Cortex of kidney (tissue), 1 donor: ENCODE measurements at places on chromosomes 1 and 21.

- no peak for DNase-seq
These were observed 15.5 kb upstream of the CD247 start for GRCh38 chr1:167533851-167534300.

- DNase-seq: no peak
These were observed 55.3 kb upstream of the EIF4G3 start for GRCh38 chr1:21232044-21232443.

GRCh38 chr1:201125800-201126199 lies 1.2 kb downstream of the ASCL5 start:
- DNase-seq: no peak

- no peak for DNase-seq
These were observed 16.7 kb downstream of the ITPKB start for GRCh38 chr1:226722240-226722900.

- no peak for DNase-seq
These were observed 89.3 kb downstream of the PAX7 start for GRCh38 chr1:18719786-18720451.

DNA sequence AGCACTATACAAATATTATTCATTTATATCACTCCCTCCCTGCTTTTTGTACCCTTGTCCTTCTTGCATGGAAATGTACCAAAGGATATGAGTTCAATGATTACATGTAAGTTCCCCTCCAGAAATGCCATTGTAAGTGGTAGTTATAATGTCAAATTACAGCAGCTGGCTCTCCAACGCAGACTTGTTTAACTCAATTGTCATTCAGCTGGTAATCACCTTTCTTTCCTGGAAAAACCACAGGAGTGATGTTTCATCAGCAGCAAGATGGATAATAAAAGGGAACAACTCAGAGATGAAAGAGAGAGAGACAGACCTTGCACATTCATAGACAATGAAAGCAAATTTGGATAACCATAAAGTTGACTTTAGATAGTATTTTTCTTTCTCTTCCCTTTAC lies 578.6 kb upstream of the PBX1 start:
- DNase-seq: no peak

GRCh38 chr1:54810153-54810942 lies 9.2 kb upstream of the TTC22 start:
- DNase-seq: no peak

GRCh38 chr1:155504207-155504606 lies 58.4 kb downstream of the ASH1L start:
- no peak for DNase-seq

DNA sequence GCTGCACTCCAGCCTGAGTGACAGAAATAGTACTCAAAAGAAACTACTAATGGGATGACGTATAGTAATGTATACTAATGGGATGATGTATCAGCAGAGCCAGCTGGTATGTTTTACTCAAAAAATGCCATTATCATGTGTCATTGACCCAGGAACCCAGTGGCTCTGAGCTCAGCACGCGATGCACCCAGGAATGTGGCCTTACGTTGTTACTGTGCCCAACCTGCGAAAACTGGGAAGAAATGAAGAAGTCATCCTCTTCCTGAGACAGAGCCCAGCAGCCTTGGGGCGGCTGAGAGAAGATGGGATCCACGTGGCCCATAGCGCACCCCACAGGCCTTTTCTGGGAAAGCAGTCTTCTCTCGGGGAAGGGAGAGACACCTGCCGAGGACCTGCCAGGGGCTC lies 8.8 kb downstream of the UBE2J2 start:
- no peak for DNase-seq

DNA sequence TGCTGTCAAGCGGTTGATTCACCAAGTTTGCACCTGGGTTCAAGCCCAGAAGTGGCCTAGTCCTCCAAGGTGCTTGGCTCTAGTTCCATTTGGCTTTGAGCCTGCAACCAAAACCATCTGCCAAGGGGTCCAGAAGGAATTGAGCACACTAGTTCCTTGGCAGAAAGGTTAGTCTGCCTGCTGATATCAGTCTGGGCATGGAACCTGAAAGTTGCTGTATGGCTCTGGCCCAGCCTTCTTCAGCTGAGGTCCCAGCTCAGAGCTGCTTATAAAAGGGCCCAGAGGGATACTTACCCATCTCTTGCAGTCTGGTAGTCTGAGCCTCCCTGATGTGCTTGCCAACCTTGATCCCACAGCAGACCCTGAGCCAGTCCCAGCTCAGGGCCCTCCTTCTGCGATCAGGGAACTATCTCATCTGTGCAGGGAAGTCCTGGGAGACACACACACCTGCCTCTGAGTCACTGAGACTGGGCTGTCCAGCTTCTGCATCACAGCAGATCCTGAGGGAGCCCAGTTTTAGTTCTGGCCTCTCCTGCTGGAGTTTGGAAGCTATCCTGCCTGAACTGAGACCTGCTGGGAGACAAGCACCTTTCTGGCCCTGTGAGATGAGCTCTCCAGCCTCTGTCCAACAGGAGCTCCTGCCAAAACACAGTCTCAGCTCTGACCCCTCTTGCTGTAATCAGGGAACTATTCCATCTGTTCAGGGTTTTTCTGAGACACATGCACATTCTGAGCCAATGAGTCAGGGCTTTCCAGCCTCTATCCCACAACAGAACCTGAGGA lies 75.8 kb downstream of the CTH start:
- DNase-seq: no peak

DNA sequence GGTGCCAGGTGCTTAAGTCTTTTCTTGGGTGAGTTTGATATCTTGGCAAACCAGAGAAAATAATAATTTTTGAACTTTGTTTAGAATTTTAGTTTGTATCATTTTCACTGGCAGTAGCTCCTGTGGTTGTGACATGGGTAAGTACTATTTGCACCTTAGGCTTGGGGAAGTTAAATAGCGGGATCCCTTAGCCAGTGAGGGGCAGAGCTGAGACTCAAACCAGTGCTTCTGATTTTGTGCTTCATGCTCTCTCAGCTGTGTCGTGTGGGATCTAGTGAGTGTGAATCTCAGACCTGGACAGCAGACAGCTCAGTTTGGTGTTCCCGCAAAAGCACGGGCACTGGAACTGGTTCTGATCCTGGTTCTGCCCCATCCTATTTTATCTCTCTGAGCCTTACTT lies 9.6 kb downstream of the PRCC start:
- DNase-seq: no peak

GRCh38 chr1:156801409-156802121 lies 15.1 kb downstream of the SH2D2A start:
- no peak for DNase-seq

- DNase-seq: no peak
These were observed 16.6 kb downstream of the CASZ1 start for GRCh38 chr1:10779841-10780240.

- DNase-seq: no peak
These were observed 34.7 kb upstream of the SCCPDH start for GRCh38 chr1:246689409-246690008.

DNA sequence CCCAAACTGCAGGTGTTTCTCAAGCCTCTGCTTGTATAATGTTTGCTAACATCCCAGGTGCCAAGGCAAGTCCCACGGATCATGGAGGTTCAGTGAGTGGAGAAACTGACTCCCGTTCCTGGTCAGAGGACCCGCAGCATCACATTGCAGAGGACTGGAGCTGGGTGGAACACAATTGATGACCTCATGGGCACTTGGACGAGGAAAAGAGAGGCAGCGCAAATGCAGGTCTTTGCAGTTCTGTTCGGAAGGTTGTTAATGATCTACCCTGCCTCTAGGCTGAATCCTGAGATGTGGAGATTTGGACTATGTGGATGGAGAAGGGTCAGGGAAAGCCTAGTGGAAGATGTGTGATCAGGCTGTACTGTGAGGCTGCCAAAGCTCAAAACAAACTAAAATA lies 192.9 kb downstream of the DUSP10 start:
- no peak for DNase-seq

DNA sequence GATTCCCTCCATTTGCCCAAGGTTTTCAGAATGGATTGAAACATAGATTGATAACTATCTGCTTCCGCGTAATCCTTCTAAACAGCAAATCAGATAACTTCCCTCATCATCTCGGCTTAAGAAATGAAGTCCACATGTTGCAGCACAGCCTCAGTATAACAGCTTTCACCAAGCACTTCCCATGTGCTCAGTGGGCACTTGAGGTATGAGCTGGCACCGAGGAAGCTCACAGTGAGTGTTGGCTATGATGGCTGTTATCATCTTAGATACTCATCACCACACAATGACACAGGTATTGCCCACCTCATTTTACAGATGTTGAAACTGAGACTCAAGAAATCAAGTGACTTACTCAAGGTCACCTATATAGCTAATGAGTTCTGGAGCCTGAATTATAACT lies 43.2 kb downstream of the RCSD1 start:
- DNase-seq: no peak

DNA sequence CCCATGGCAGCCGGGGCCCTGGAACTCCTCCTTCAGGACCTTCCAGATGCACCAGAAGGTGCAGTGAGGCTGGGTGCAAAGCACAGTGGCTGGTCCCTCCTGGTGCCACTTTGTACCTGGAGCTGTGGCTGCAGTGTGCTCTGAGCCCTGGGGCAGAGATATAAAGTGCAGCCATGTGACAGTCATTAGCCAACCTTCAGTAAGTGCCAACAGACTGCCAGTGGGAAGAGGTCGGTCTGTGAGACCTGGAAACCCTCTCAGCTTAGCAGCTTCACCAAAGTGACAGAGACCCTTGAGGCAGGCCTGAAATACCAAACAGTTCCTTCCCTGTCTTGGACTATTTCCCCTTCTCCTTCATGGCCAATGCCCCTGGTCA lies 26.7 kb upstream of the NGF start:
- no peak for DNase-seq

DNA sequence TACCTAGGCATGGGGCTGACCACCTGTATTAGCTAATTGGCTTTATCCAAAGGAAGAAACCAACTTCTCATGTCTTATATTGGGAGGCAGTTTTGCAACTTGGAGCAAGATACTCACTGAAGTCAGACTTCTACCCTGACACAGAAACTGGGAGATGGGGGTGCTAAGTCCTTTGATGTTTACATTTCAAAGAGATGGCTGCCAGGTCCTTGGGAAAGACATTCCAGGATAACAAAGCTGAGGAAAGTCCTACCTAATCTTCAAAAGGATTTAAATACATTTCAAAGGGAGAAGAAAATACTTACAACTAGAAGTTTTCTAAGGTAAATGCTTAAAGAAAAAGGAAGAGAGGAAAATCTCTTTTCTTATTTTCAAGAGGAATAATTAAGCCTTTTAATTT lies 62.1 kb downstream of the FH start:
- no peak for DNase-seq

DNA sequence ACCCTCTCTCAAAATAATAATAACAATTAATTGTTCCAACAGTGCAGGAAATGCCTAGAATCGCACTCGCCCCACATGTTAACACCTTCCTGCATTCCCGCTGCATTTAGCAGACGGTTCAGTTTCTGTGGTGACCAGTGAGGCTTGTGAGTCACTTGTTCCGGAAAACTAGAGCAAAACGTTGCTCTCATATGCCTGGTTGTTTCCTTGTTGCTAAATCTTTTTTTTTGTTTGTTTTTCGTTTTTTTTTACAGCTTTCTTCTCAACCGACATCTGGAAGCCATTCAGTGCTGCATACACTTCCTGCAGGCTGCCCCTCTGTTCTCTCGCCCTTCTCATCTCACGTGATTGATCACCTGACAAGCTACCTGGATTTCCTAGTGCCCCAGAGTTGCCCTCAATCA lies 56.9 kb upstream of the TMPRSS2 start:
- DNase-seq: no peak

- no peak for DNase-seq
These were observed 233.1 kb upstream of the USP24 start for GRCh38 chr1:55448261-55448660.
